NCI-H1436 treated with DMSO at 0.1 percent for 48 hours (cell line): ENCODE measurements at places on chromosomes 16 and 17.

DNA sequence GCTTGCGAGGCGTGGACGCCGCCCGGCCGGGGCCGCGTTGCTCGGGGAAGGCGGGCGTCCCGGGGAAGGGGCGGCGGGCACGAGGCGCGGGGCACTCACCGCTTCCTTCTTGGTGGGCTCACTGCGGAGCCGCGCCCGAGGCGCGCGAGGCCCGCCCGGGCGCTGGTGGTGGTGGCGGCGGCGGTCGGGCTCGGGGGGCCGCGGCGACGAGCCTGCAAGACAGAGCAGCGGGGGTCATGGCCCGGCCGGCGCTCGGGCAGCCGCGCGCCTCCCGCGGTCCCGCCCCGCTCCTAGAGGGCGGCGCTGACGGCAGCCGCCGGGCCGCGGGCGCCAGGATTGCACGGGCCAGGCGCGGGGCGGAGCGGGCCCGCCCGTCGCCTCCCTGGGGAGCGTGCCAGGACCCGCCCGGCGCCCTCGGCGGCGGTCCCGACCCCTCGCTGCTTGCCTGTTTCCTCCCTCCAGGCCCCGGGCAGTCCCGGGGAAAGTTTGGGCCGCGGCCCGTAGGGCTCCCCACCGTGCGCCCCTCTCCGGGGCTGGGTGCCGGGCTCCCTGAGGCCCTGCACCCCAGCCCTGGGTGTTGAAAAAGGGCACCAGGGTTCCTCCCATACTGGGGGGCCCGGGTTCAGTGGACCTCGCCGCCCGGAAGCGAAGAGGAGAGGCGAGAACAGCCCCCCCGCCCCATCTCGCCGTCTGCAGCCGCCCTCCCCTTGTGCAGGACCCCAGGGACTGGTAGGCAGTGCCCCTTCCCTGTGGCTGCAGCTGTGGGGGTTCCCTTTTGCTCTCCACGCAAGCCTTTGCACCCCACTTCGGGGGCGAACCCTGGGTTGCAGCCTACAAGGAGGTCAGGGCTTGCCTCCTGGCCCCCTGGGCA, at the start of gene C16orf74:
C16orf74 (minus strand) TSS at position 270 of the 871 bp plus-strand sequence. CDS start 15,879 bp downstream, outside the sequence.
- DNase-seq = no peak

- no peak for DNase-seq
Observed at GRCh38 chr17:62827746-62828485, 19.8 kb upstream of the MARCHF10 start.

- DNase-seq = no peak
Observed at GRCh38 chr16:83744441-83744981, 63.3 kb upstream of the HSBP1 start.

DNA sequence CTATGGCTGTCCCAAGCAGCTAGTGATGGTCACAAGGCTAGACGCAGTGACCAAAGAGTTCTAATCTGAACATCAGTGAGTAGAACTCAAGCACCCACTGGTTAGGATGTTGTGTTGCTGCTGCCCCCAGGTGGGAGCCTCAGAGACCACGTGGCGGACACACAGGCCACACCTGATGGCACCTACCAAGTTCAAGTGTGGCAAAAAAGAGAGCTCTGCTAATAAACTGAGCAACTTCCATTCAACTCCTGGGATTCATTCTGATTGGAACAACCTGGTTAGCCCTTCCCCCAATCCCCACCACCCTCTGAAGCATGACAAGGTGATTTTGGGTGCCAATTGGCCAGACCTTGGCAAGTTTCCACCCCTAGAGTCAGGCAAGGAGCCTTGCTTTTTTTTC, 3.5 kb upstream of the LCMT1 start:
- no peak for DNase-seq

DNA sequence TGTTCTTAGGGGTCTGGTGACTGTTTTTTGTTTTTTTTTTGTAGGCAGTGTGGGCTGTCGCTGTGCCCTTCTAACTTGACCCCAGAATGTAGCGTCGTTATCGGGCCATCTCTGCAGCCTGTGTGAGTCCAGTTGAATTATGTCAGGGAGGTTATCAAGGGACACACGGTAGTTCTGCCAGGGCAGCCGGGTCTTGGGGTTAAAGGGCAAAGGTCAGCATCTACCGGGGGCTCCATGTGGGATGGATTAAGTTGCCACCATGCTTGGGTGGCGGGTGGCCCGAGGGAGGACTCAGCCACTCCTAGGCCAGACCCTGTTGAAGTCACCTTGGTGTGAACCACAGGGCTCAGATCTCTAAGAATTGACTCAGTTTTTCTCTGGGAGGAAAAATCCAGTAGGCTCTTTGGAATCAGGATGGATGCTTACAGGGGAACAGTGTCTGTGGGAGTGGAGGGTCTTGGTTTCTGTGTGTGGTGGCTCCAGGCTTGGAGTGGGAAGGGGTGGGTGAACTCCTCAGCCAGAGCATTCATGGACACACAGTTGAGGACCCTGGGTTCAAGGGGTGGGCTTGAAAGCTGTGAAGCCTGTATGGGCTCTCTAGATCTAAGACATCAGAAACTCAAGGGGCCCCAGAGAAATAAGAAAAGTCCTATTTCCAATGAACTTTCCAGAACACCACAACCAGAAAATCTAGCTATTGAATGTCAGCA, 191.7 kb downstream of the IRF8 start:
- no peak for DNase-seq

- DNase-seq = no peak
Observed at GRCh38 chr17:2400474-2400866, 390 bp downstream of the MNT start.

GRCh38 chr16:83992624-83993023, 24.6 kb downstream of the NECAB2 start:
- no peak for DNase-seq

- DNase-seq = no peak
Observed at GRCh38 chr16:13359835-13360234, 458.4 kb downstream of the SHISA9 start.
